ENCODE measurements at places on chromosomes 7 and 10.
A peak's percentile ranks its signal among the peaks of the same experiment; 100 is the strongest.

DNA sequence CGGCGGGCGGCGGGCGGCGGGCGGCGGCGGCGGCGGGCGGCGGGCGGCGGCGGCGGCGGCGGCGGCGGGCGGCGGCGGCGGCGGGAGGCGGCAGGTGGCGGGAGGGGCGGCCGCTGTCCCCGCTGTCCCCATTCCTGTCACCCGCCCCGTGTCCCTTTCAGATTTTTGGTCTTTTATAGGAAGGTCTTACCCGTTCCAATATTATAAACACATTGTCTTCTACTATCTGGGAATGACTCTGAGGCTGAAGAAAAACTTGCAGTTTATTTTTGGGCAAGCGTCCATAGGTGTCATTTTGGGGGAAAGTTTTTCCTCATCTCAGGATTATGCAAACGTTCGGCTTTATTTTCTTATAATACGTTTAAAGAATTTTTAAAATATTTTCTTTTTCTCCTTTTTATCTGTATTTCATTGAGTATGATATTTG, 578 bp downstream of the ZNF713 start:
- no peak for DNase-seq

GRCh38 chr7:24572393-24572996, 757 bp upstream of the PALS2 start:
- DNase-seq, result peak; percentile 21

- DNase-seq, result no peak
These were observed 2.6 kb downstream of the GRIFIN start for GRCh38 chr7:2473496-2474180.

DNA sequence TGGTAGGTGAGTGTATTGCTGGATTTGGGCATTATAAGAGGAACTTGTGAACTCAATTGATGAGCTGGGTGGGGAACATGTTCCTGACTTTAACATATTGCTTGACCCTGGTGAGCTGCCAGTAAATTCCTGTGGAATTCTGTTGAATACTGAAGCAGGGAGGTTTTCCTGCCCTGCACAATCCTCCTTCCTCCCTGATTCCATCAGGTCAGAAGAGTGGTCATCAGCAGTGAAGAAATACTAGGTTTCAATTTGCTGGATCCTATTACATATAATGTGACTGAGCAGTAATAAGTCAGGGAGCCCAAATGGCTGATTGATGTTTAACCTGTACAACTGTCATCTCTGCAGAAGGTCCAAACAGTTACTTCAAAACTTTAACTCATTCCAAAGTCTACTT, 581.2 kb downstream of the SUGCT start:
- no peak for DNase-seq

GRCh38 chr10:33807531-33808359, 473.3 kb upstream of the NRP1 start:
- DNase-seq, result no peak

DNA sequence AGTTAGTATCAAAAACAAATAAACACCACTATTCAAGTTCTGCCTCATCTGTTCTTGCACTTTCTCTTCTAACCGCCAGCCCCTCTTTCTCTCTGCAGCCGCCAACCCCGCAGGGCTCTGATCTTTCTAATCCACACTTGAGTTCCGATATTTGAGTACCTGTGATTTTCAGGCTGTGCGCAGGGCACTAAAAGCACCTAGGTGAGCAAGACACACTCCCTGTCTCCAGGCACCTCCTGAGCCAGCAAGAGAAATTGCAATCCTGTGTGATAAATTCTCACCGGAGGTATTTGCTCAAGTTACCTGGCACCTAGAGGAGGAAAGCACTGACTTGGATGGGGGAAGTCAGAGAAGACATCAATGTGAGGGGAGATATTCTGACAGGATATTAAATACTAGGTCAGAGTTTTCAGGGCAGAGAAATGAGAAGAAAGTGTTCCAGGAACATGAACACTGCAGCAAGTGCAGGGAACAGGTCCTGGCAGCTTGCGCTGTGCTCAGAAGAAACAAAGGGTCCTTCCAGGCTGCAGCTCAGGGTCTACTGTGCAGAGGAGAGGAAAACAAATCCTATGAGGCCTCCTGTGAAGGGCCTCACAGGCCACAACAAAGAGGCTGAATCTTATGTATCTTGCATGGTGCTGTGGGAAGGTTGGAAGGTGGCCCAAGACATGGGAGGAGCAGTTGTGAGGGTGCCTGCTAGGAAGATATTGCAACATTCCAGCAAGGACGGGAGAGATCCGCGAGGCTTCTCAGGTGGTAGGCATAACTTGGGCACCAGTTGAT, 568.7 kb upstream of the MGMT start:
- DNase-seq, result no peak

GRCh38 chr10:14186245-14186644, 144.5 kb downstream of the FRMD4A start:
- DNase-seq, result no peak

DNA sequence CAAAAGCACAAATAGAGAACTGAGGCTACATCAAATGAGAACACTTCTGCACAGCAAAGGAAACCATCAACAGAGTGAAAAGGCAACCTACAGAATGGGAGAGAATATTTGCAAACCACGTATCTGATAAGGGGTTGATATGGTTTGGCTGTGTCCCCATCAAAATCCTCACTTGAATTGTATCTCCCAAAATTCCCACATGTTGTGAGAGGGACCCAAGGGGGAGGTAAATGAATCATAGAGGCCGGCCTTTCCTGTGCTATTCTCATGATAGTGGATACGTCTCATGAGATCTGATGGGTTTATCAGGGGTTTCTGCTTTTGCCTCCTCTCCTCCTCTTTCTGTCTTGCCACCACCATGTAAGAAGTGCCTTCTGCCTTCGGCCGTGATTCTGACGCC, 120.6 kb upstream of the FRMD4A start:
- no peak for DNase-seq

- no peak for DNase-seq
These were observed 23.7 kb downstream of the TFPI2 start for GRCh38 chr7:93866886-93867285.

GRCh38 chr7:108561047-108561619, 8.4 kb downstream of the THAP5 start:
- DNase-seq, result no peak

DNA sequence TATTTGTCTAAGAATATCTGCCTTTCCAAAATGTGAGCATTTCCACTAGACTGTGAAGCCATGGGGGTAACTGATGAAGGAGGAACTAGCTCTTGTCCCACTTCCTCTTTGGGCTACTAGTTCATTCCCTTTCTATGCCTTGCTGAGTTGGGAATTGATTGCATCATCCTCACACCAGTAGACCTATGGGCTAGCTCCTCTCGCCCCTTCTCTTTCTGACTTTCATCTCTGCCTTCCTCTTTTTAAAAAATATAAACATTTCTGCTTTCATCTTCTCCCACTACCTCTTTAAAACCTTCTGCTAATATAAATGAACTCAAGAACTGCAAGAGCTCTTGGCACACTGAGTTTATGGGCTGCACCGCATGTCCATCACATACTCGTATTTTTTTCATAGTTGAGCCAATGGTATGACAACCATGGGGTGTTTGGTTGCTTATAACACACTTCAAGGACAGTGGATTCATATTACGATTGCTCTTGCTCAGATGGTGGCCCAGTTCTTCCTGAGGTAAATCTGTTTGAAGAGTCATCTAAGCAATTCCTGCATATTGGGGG, 182.0 kb downstream of the REEP3 start:
- DNase-seq, result no peak

- DNase-seq, result no peak
These were observed 130.0 kb downstream of the CHRM2 start for GRCh38 chr7:136998495-136998894.

DNA sequence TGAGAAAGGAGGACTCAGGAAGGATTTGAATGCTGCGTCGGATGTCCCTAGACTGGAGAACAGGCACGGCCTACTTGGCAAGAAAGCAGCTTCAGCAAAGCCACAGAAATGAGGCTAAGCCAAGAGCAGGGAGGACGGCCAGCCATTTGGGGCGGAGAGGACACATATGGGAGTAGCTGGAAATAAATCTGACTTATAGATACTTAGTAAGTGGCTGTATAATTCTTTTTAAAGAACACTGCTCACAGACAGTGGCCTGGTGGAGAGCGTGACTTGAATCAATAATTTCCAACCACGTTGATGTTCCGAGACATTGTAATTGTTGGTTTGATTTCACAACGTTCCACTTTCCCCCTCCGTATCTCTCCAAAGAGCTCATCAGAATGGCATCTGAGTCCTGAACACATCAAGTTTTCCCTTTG, 67.7 kb upstream of the JCAD start:
- DNase-seq, result no peak

DNA sequence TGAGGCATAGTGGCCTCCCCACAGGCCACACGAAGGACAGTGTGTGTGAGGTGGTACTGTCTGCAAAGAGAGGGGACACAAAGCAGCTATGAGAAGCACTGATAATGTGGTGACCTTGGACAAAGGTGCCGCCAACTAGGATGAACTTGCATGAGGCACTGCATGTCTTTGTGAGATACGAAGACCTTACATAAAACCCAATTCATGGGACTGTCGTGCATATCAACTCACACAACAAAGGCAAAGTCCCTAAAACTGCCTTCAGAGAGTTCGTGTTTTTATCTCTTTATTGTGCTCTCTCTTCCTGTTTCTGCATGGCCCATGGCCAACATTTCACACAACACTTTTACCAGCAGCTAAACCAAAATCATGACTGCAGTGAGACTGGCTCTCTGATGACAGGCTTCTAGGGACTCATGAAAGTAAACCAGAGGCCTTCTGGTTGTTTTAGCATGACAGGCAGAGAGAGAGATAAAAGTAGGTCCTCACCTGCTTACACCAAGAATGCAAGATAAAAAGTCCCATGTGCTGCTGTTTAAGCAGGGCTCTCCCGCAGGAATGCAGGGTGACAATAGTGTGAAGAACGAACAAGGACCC, 347.8 kb downstream of the ELMO1 start:
- no peak for DNase-seq

DNA sequence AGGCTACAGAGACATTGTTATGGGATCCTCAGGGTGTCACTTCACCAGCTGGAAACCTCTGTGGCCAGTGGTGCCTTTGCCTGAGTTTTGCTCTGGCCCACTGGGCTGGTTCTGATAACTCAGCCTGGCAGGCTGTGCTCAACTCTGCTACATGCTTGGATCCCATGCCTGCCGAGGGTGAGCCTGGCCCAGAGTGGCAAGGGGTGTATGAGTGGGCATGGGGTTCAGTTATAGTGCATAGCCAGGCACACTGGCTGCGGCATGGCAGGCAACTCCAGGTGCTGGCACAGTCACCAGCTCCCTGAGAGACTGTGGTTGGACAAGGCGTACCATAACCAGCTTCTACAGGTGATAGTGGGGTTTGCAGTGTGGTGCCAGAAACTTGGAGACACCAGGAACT, 107.0 kb upstream of the PCDH15 start:
- DNase-seq, result no peak

DNA sequence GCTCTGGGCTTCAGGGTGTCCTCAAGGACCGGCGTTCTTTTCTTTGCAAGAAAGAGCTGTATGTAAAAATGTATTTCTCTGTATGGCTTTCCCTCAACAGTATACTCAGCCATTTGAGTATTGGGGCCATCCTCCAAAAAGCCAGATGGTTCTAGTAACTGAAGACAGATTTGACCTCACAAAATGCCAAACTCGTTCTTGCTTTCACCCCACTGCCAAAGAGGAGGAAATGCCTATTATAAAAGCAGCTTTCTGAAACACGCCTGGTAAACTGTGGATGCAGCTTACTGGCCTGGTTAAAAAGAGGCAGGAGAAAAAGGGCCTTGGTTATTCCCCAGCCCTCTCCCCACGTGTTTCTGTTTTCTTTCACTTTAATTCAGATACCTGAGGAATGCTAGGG, 7.7 kb upstream of the HTR5A start:
- no peak for DNase-seq

- DNase-seq, result no peak
These were observed 9.4 kb upstream of the FAM170B start for GRCh38 chr10:49143249-49143648.

- DNase-seq, result no peak
These were observed 15.7 kb downstream of the PPP3CB start for GRCh38 chr10:73480158-73480557.

DNA sequence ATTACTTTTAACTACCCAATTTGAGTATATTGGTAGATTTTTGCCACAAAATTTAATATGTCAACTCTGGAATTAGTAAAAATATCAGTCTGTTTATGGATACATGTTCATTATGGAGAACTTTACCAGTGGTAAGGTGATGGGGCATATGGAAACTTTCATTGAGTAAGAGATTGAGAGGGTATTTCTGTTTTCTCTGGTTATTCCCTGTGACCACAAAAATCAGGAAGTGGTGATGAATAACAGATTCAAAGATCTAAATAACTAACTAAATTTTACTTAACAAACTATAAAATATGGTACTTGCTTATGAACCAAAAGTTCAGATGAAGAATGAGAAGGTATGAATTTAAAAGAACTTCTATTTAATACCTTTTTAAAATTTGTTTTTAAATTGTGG, 22.1 kb upstream of the STEAP4 start:
- no peak for DNase-seq

GRCh38 chr7:46604241-46604661, 683.2 kb upstream of the IGFBP3 start:
- DNase-seq, result no peak

- no peak for DNase-seq
These were observed 92.1 kb downstream of the HIP1 start for GRCh38 chr7:75646571-75647102.

GRCh38 chr10:70742537-70743429, 42.4 kb downstream of the TBATA start:
- DNase-seq, result no peak

DNA sequence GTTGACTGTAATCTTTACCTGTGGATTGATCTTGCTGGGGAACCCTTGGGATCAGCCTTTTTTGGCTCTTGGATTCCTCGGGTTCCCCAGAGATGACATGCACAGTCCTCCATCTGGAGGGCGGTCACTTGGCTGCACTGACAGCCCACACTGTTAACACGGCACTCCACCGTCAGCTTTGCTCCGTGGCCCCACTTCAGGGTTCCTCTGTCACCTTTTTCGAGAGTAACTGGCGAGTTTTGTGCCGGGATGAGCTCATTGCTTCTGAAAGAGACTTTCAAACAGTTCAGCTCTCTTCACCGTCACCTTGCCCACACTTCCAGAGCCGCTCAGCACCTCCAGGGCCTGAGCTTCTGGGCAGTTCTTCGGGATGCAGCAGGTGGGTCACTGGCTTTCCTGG, 42.4 kb downstream of the PROSER2 start:
- no peak for DNase-seq

- no peak for DNase-seq
These were observed 52.0 kb downstream of the REEP3 start for GRCh38 chr10:63573068-63573697.

DNA sequence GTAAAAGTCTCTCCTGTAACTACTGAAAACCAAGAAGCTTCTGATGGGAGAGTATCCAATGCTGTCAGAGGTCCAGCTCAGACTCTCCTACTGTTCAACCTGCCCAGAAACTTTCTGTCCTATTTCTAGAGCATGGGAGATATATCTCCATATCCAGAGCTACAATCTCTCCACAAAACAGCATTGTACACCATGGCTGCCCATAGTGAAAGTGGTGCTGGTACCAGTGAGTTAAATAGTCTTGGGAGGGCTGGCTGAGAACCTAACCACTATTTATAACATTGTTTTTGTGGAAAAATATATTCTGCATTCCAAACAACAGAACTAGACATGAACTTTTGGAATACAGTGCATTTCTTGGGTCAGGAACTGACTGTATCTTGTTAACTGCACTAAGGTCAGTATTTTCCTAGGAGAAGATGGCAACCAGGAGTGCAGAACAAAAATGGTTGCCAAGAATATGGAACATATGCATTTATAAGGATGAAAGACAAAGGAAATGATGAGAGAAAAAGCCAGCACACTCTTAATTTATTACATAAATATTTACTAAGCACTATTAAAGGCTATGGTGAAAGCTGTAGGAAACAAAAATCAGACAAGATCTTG, 91.9 kb downstream of the ZNF438 start:
- no peak for DNase-seq

GRCh38 chr7:101686030-101686429, 56.9 kb upstream of the MYL10 start:
- no peak for DNase-seq
